ENCODE measurements at places on chromosomes 13 and 19.

DNA sequence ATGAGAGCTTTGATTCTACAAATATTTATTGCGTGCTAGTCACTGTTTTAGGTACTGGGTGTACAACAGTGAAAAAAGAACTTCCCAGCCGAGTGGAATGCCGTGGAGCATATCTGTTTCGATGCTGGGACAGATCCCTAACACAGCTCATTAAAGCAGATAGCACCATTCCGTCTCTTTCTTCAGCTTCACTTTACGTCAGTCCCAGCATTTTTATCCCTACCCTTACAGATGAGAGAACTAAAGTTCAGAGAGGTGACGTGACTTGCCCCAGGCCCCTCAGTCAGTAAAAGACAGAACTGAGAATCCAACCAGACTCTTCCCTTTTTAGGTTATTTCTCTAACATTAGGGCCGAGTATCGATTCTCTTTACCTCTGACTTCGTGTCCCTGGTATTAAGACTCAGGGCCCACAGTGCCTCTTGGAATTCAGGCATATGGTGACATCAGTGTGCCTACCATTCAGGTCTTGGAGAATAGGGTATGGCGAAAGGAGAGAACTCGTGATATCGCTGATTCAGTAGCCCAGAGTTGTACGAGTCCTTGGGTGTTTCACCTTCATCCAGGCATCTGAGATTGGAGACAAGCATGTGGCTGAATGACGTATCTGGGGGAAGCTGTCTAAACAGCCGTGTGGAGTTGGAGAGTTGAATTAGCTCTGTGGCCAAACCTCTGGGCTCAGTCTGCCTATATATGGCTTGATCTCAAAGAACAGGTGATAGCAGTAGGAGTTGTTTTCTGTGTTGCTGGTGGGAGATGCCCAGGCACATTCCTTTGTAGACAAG is 27.1 kb downstream of the ACTN4 start:
- DNase-seq: no peak

DNA sequence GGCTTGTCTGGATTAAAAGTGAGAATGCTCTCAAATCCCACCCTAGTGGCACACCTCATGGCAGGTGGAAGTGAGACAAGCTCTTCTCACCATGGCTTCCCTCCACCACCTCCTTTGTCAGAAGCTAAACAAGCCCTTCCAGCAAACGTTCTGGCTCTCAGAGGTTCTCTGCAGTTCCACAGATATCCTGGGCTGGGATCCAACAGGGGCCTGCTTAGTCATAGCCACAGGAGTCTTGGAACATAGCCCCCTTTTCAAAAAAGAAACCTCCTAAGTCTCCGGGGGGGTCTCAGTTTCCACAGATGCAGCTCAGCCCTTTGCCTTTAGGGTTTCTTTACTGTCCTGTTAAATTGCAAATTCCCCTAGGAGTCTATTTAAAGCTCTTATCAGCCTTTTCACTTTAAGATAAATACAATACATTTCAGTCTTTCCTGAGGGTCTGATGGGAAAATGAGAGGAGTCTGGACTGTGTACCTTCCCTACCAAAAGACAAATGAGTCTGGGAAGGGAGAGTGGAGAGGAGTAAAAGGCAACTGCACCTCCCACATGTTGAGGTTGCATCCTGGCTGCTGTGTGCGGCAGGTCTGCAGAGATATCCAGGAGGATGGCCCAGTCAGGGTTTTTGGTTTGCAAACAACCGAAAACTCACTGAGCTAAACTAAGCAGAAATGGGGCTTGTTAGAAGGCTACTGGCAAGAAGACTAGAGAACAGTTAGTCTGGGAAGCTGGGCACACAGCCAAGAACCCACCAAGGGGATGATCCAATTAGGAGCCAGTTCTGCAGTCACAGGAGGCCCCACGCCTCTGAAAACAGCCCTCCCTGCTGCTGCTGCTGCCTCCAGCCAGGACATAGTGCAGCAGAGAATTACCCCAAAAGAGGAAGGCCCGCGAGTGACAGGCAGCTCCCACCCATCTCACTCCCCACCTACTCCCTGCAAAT is 41.4 kb upstream of the SERP2 start:
- no peak for DNase-seq

DNA sequence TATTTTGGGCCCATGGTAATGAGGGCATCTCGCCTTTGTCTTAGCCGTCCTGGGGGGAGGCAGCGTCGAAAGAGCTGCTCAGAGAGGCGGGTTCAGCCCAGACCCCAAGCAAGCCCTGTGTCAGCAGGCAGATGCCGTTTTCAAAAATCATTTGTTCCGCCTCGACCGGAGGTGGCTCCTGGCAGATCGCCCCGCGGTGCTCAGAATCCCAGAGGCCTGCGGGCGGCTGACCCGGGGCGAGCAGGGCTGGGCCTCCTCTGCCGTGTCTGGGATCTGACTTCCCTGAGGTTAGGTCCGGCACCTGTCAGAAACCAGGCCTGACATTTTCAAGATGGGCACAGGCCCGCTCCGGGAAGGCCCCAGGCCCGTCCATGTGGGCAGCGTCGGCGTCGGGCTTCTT is 36.1 kb downstream of the CRTC1 start:
- DNase-seq: no peak

DNA sequence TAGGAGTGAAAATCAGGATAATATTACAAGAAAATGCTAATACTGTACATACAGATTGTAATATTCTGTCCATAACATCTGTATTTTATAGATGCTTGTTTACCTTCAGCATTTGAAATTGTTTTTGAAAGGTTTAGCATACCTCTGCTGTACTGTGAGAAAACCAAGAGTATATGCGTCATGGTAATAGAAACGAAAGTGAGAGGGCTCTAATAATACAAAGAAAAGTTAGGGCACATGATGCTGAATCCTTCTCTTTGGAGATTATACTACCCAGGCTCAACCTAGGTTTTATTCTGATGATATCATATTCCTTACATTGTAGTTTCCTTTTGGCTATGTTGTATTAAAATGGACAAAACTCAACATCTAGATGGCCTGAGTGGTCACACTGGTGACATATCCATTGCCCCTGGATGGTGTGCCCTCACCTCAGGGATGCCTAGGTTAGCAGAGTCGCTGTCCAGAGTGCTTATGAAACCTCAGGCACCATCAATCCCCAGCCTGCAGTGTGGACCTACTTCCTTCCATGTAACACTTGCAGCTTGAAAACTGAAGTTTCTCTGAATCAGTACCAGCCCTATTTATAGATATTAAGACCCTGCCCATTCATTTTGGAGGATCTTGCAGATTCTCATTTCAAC is 253.7 kb downstream of the KCTD12 start:
- no peak for DNase-seq

- DNase-seq: no peak
Measured at GRCh38 chr13:73096173-73096572, 37.4 kb downstream of the KLF5 start.

DNA sequence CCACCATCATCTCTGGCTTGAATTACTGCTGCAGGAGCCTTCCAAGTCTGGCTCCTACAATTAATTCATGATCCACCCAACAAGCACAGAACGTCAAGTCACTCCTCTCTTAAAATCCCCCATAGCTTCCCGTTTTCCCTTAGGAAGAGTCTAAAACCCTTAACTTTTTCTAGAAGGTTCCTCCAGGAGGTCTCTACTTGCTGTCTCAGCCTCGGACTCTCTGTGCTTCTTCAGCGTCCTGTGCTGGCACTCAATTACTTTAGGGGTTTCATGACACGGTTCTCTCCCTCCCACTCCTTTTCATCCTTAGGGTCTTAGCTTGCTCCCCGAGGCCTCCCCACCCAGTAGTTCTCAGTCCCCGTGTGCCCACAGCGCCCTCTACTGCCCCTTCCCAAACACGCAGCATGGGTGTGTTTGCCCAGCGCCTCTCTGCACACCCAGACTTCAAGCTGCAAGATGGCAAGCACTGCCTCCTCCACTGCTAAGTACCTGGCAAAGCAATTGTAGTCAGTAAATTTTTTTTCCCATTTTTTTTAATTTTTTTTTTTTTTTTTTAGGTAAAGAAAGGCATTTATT is 25.8 kb upstream of the MAP3K10 start:
- peak; percentile 55 for DNase-seq

GRCh38 chr19:50486823-50487515 is 10.3 kb upstream of the GARIN5A start:
- DNase-seq: peak; percentile 74

- no peak for DNase-seq
Measured at GRCh38 chr19:40472516-40472915, 5.7 kb downstream of the SPTBN4 start.

- DNase-seq: no peak
Measured at GRCh38 chr13:98939660-98940191, 38.1 kb downstream of the DOCK9 start.

DNA sequence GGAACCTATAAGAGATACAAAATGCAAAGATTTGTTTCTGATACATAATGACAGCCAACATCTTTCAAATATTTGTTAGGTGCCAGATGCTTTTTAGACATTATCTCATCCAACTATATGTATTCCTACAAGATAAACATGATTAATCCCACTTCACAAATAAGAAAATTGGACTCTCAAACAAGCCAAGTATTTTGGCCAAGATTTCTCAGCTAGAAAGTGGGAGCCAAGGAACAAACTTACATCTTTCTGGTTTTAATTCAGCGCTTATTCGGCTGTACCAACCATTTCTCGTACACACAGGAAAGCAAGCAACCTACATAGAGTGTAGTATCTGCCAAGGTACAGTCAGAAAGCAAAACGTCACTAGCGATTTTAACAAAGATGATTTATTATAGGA is 85.7 kb upstream of the SERP2 start:
- no peak for DNase-seq

DNA sequence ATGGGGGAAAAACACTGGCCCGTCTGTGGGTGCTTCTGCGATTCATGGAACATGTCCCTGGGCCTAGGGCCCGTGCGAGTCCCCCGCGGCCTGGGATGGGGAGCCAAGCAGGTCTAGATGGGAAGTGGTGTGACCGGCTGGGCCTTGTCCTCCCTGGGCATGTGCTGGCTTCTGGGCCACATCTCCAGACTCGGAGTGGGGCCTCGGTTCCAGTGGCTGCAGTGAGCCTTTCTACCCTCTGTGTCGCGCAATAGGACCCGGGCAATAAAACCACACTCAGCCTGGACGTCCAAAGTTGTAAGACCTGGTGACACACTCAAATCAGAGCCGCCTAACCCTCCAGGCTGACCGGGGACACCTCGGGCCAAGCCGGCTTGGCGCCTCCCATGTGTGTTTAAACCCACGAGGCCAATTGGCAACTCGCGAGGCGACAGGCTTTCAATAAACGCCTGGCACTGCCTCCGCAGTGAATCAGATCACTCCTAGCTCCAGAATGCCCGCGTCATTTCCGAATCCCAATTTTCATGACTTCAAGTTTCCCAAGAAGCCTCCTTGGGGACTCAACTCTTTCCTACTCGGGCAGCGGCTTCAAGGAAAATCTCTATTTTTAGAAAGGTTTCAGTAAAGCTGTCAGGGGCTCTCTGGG is 57.3 kb downstream of the KLF2 start:
- no peak for DNase-seq

DNA sequence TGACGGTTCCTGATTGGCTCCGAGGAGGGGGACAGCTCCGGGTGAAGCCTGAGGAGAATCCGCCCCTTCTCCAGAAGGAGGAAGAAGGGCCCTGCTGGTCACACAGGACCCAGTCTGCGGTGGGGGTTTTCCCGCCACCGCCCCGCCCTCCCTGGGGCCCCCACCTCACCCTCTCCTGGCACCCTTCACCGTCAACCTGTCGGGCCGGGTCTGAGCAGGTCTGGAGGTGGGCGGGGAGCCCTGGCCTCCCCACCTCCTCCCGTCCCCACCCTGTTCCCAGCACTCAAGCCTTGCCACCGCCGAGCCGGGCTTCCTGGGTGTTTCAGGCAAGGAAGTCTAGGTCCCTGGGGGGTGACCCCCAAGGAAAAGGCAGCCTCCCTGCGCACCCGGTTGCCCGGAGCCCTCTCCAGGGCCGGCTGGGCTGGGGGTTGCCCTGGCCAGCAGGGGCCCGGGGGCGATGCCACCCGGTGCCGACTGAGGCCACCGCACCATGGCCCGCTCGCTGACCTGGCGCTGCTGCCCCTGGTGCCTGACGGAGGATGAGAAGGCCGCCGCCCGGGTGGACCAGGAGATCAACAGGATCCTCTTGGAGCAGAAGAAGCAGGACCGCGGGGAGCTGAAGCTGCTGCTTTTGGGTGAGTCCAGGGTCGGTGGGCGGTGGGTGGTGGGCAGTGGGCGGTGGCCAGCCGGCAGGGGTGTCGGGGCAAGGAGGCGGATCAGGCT is at the start of gene GNA15:
Gene GNA15, plus strand, starts transcription at position 73 of the 723 bp plus-strand sequence. Its CDS starts 418 bp downstream, at position 491.
- DNase-seq: peak; percentile 32

DNA sequence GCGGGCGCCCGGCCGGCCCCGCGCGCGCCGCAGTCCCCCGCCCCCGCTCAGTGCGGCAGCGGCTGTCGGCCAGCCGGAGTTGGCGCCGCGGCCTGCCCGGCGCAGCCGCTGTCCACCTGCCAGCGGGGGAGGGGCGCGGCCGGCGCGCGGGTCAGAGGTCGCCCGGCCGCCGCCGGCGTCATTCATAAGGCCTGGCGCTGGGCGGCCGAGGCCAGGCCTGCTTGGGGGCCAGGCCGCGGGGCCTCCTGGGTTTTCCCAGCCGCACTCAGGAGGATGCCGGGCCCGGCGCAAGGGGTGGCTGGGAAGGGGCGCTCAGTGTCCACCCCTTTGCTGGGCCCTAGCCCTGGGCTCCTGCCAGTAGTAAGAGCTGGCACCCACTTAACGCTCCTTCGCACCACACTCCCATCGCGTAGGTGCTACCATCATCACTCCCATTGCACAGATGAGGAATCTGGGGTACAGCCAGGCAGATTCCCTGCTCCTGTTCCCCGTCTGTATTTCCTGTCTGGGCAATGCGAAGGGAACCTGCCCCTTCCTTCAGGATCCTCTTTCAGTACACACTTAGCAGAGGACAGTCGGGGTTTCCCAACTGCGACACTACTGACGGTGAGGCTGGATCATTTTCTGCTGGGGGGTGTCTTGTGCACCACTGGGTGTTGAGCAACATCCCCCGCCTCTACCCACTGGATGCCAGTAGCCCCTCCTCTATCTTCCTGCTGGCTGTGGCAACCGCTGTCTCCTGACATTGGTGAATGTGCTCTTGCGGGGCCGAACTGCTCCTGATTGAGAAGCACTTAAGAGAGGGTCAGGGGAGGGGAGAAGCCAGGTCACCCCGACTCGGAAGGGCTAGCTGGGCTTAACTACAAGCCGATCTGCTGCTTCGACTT is 846 bp upstream of the PRKACA start:
- no peak for DNase-seq

DNA sequence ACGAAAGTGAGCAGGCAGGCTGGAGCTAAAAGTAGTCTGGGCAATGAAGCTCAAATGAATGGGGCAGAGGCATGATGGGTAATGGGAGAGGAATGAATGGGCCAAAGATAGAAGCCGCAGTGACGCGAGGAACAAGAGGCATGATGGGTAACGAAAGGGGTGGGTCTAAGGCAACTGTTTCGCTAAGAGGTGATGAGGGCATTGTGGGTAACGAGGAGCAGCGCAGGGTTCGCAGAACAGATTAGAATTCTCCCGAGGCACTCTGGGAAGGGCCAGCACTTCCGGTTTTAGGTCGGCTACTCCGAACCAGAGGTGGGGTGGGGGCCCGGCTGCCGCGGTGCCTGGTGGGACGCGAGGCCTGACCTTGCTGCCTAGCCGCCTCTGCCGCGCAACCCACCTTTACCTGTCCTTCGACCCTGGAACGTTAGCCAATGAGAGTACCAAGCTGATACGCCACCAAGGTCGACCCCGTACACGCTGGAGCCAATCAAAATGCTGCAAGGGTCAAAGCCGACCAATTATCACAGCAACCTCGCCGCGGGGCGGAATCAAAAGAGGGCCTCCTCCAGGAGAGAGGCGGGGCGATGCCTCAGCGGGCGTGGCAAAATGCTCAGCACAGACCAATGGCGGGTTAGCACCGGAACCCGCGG is 563 bp upstream of the TOMM40 start:
- DNase-seq: no peak

GRCh38 chr19:1154731-1155351 is 19.2 kb downstream of the SBNO2 start:
- no peak for DNase-seq
